ENCODE measurements at places on chromosomes 5 and 9.

DNA sequence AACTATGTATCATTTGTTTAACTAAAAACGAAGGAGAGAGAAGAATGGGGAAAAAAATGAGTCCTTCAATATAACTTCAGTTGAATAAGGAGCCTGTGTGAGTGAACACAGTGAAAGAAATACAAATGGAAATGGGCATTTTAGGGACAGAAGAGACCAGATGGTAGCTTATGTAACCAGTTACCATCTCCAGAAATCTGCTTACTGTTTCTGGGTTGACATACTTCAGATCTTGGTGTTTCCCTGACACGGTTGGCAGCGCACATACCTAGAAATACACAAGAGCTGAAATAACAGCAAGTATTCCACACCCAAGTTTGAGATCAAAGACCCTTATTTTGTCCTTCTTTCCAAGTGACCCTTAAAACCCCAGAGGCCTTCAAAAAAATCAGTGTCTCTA is 14.9 kb upstream of the GFRA3 start:
- no peak for DNase-seq

DNA sequence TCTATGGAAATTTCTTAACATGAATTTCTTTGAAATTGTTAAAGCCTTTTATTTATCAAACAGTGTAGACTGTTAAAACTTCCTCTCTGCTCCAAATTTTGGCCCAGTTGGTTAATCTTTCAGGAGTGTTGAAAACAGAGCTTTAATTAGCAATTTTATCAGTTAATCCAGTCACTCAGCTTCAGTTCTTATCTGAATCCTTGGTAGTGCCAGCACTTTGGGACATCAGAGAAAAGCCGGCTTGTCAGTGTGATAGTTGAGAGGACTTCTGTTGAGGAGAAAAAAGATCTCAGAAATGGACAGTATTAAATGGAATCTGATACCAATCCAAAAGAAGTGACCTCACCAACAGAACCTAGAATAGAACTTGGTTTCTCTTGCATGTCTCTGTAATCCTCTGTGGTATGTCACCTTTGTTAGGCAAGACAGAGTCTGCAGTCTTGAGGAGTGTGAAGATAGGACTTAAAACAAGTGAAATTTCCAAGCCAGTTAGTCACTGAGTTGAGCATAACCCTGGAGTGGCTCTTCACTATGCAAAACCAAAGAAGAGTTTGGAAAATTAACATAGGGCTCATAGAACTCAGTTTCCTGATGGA is 251.8 kb downstream of the NNT start:
- DNase-seq: no peak

- no peak for DNase-seq
Measured at GRCh38 chr9:109440117-109440515, 58.0 kb downstream of the PTPN3 start.

- no peak for DNase-seq
Measured at GRCh38 chr5:67259548-67260215, 63.1 kb upstream of the CD180 start.

DNA sequence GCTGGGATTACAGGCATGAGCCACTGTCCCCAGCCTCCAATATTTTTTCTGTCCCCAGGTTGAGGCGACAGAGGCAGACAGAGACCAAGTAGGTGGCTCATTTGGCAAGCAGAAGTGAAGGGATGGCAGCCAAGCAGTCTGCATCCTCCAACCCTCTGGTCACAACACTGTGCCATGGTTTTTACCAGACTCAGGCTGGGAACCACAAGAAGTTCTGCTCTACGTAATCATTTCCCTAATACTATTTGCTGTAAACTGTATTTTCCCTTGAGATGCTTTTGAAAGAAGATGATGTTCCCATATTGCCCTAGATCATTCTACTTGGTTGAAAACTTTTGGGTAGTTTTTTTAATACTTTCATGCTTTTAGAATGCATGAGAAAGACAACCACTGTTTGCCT is 40.5 kb downstream of the PTTG1 start:
- DNase-seq: no peak

DNA sequence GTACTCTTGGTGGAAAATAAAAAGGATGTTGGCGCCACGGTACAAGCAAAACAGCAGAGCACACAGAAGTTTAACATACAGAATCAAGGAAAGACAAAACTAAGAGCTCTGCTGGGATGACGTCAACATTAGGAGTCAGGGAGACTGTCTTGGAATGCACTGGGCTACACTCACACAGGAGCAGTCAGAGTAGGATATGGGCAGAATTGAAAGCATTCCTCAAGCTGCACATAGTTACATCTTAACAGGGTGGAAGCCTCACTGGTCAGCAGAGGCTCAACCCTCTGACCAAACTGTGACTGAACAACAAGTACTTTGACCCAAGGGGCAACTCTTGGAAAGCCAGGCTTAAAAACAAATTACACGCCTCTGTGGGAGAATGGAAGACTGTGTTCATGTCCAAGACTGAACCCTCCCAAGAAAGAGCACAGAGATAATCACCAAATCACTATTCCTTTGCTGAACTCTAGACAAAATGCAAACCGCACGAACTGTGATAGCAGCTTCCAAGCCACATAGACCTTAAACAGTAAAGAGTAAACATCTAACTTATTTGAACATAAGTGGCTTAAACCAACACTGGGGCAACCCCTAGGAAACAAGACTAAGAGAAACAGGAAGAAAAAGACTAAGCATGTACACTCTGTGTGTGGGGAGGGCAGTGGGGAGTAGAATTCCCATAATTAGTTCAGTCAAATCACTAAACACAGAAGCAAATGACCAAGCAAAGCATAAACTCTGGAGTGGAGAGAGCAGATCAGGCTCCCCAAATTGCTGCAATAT is 772.7 kb downstream of the PRELID2 start:
- DNase-seq: no peak

- peak; percentile 16 for DNase-seq
Measured at GRCh38 chr5:137778772-137779564, 24.8 kb upstream of the HNRNPA0 start.

GRCh38 chr5:76714751-76715485 is 1.0 kb upstream of the F2R start:
- peak; percentile 21 for DNase-seq

DNA sequence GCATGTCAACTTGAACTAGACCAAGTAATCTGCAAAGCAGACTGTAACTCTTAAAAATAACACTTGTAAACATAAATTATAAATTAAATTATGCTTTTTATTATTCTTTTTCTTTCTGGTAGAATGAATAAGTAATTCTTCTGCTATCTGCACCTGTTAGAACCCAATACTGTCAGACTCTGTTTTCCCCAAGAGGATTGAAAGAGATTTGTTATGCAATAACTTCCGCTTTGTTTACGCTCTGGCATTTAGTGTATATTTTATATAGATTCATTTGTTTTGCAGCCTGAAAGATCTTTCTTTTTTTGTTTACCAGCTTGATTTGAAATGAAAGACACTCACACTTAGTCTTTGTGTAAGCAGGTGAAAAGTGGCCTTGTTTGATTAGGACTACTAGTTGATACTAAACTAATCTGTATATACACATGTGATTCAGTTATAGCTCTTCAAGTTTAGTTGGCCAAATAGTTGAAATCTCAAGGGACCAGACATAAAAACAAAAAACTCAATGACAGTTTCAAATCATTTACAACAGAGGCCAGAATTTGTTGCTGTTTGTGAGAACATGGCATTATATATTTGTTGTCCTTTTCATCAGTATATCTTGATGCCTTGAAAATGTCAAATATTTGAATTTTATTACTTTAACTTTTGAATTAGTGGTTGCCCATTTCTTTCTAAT is 155.8 kb downstream of the PBX3 start:
- DNase-seq: no peak

DNA sequence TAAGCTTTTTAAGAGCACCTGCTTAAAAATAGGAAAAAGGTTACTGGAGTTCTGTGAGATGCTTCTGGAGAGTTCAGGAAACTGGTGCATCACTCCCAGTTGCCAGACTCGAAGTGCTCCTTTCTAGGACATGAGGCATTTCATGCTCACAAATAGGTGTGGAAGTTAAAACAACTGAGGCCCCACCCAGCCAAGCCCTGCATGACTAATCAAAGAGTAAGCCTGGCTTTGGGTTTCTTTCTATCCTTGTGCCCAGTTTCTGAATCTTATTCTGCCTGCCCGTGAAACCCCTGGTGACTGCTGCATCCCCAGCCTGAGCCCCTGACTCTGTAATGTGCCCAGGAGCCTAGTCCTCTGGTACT is 7.7 kb downstream of the SPINK9 start:
- no peak for DNase-seq

DNA sequence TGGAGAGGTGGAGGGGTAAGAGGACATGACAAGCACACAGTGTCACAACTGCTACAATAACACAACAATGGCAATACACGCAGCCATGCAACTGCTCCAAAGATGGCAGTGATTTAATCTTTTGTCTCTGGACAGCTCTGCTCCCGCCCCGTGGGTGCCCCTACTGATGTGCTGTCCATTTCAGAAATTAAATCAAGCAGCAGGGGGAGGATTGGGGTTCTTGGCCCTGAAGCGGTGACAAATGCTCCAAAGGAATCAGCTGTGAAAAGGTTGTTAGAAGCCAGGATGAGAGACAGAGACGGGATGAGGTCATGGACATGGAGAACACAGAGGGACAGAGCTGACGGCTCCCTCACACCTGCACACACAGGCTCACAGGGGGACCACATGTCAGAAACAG is 22.6 kb downstream of the CNTFR start:
- DNase-seq: no peak

GRCh38 chr9:131693651-131694597 is 46.0 kb downstream of the RAPGEF1 start:
- no peak for DNase-seq

DNA sequence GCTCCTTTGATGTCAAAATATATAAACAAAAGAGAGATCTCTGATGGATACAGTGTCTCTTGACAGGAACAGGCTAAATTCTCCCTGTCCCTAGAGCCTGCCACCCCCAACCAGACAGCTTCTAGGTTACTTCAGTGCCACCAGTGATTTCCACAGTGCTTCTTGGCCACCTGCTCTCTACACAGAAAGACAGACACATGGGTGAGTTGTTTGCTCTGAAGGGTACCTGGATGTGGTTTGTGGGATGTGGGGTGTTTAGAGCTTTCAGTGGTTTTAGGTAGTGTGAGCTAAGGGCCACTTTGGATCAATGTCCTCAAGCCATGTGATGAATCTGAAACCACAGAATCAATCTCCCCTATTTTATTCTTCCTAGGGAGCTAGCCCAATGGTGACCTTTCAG is 125.4 kb downstream of the ANKRD18B start:
- DNase-seq: no peak

DNA sequence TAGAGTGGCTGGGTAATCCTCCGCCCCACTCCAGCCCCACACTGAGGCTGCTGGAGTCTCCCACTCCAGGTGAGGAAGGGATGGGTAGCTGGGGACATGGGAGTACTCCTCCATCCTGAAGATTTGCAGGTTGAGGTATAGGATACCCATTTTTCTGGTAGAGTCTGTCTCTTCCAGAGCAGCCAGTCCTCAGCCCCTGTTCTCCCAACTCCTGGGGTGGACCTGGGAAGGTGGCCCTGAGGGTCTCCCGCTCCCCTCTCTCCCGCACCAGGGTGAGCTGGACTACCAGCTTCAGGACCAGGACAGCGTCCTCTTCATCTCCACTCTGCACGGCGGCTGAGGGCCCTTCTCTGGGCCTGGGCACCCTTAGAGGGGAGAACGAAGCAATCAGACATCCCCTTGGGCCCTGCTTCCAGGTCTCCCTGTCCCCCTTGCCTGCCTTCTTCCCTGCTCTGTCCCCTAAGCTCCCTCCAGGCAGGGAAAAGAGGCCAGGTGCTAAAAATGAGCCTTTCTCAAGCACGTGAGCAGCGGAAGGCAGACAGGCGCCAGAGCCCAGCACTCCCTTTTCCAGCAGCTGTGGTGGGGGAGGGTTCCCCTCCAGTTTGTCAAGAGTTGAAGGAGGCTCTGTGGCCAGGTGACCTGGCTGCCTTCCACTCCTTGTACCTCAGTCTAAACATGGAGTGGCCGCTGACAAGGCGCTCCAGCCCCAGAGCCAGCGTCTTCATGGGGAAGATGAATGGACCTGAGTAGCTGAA is 18.4 kb downstream of the URM1 start:
- DNase-seq: no peak

DNA sequence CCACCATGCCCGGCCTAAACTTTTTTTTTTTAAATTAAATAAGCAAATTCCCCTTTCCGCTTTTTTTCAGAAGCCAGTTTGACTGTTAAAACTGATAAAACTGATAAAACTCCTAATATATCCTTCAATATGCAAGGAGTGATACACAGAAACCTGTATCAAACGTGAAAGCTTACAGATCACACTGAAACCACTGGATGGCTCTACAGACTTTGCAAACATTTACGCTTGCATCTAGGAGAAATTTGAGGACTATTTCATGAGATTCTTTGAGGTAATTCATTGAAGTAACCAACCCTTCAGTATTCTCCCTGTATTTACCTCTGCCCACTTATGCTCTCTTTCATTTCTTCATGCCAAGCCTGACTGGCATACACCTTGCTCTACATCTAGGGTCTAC is 40.6 kb upstream of the CHD1 start:
- DNase-seq: no peak

DNA sequence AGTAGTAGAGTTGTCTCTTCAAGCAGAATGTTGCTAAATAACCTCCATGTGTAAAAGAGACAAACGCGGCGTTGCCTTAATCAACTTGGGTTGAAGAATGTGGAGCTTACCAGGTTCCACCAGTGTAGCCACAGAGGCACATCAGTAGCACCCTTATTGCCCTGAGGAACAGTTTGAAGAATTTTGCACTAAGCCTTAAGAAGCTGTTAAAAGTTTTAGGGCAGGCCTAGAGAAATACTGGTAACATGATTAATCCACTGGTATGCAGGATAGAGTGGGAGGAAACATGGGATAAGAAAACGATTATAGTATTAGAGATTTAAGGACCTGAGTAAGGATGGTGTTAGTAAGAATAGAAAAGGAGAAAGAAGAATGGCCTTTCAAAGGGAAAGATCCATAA is 100.6 kb downstream of the ZCCHC7 start:
- DNase-seq: no peak

DNA sequence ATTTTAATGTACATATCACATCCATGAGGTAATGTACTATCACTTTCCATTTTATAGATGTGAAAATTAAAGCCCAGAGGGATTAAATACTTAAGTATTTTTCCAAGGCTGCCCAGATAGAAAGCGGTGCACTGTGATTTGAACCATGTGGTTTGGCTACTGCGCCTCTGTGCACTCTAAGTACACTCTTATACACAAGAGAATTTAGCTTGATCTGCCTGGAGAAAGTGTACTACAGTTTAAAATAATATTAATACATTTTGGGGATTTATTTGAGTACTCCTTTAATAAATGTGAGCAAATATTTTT is 360.4 kb upstream of the ACTBL2 start:
- DNase-seq: no peak

DNA sequence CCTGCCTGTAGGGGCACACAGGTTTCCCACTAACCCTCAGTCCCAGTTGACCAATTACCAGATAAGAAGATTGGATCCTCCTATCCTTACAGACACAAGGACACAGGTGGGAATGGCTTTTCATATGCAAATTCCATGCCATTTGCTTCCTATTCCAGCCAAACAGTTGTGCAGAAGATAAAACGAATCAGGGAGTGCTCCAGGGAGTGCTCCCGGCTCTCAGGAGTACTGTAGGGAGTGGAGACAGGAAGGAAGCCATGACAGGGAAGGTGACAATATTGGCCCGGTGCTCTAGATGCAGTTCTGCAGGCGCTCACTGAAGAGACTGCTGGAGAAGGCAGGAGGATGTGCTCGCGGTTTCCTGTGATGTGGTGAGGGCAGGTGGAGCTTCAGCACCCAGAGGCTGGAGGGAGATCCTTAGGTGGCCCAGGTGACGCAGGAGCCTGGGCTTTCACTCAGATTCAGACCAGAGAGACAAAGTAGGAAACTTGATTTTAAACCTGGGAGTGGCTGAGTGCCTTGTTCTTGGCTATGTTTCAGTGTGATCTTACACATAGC is 260.0 kb downstream of the AUH start:
- no peak for DNase-seq

- no peak for DNase-seq
Measured at GRCh38 chr5:42520957-42521356, 97.7 kb downstream of the GHR start.
